ENCODE measurements at places on chromosomes 11 and 22. TPM values are rescaled to one million over a fixed set of nuclear protein-coding genes. Genes with fewer than 3 reads are reported as not detected.

The OR10S1 gene
- total RNA-seq = not detected

The FOLR3 gene
- total RNA-seq = not detected

The CDCA5 gene
- total RNA-seq = 2.6 TPM

The MRGPRX3 gene
- not detected for total RNA-seq

The LGR4 gene
- 24.9 TPM for total RNA-seq

The SLC17A6 gene
- not detected for total RNA-seq

The ZP1 gene
- total RNA-seq = 1.9 TPM

The MS4A2 gene
- total RNA-seq = not detected

The SYTL2 gene
- total RNA-seq = 5.2 TPM

The CBLIF gene
- total RNA-seq = not detected

The LMO2 gene
- 2.4 TPM for total RNA-seq

The BATF2 gene
- total RNA-seq = not detected

The OR8D4 gene
- total RNA-seq = not detected

The RCOR2 gene
- 1.9 TPM for total RNA-seq

The ARHGEF17 gene
- 25.6 TPM for total RNA-seq

The VWA5A gene
- 15.9 TPM for total RNA-seq

The SPON1 gene
- total RNA-seq = 117 TPM
